Activated T-helper 9 cell treated with anti-CD3 and anti-CD28 coated beads, Interleukin-2, amount 50 U/mL, for 16 hours (primary cell): ENCODE measurements at places on chromosomes 6 and 20.

- no peak for DNase-seq
Measured at GRCh38 chr6:33738153-33738552, 8.6 kb downstream of the IP6K3 start.

GRCh38 chr6:142058551-142059290, 74.0 kb upstream of the GJE1 start:
- DNase-seq = no peak

- DNase-seq = no peak
Measured at GRCh38 chr6:135535989-135536414, 38.5 kb upstream of the AHI1 start.

- DNase-seq = no peak
Measured at GRCh38 chr6:119880840-119881239, 531.3 kb upstream of the MAN1A1 start.

GRCh38 chr6:145189836-145190235, 545.5 kb downstream of the EPM2A start:
- no peak for DNase-seq
